ENCODE measurements at places on chromosomes 16 and 17.

DNA sequence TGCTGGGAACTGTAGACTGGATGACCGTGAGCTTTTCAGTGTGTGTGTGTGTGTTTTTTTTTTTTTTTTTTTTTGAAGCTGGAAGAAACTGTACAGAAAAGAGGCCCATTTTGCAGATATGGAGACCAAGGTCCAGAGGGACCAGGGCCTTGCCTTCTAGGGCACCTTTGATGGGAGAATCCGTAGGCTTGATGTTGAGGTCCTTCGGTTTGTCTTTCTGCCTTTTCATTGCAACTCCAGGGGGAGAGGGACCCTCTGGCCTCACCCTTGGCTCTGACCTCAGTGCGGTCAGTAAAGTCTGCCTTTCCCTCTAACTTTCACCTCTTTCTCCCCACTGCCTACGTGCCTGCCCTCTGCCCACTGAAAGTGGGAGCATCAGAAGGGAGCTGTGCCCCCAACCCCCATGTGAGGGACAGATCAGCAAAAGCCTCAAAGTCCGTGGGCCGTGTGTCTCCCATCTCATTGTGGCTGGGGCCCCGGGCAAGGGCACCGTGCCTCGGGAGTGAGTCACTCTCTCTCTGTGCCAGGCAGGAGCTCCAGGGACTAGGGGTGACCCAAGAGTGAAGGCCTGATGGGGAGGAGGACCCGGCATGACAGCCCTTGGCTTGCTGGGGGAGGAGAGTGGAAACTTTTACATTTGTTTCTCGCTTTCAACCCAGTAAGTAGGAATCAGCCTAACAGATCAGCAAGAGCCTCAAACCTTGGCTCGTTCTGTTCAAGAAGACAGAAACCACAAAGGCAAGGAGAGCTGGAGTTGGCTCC, 123.6 kb downstream of the CMIP start:
- no peak for DNase-seq
- peaks cover 20% of the 10 kb centered on the region for H3K4me1 ChIP-seq
- no peaks in the 10 kb centered on the region for H3K27me3 ChIP-seq
- H3K36me3 ChIP-seq: peaks cover 4% of the 10 kb centered on the region

GRCh38 chr17:39979016-39979670, 1.5 kb upstream of the PSMD3 start:
- H3K4me1 ChIP-seq: peaks cover 28% of the 10 kb centered on the region
- peaks cover 7% of the 10 kb centered on the region for H3K27me3 ChIP-seq
- H3K27ac ChIP-seq: no peak overlapping the region
- peak overlapping the region; percentile 96 for H3K4me3 ChIP-seq

GRCh38 chr17:1645207-1646171, at the start of gene SCARF1:
Gene SCARF1 (minus strand): TSS chr17:1645732. CDS start chr17:1645697, 35 bp downstream.
- no peak for DNase-seq
- peaks cover 26% of the 10 kb centered on the region for H3K4me1 ChIP-seq
- peaks cover 7% of the 10 kb centered on the region for H3K36me3 ChIP-seq
- H3K27me3 ChIP-seq: peaks cover 2% of the 10 kb centered on the region
- H3K4me3 ChIP-seq: peak within 1 kb of the TSS; percentile 85

- peaks cover 31% of the 10 kb centered on the region for H3K4me1 ChIP-seq
- peak; percentile 80 for DNase-seq
- peak within 1 kb of the TSS; percentile 52 for H3K27ac ChIP-seq
These were observed at the start of gene AXIN2 for GRCh38 chr17:65561452-65562205. Gene AXIN2 (minus strand): TSS chr17:65561648. CDS start chr17:65558620, 3,028 bp downstream.

GRCh38 chr17:83121921-83122820, 42.8 kb downstream of the METRNL start:
- H3K27me3 ChIP-seq: peaks cover 32% of the 10 kb centered on the region
- peaks cover 33% of the 10 kb centered on the region for H3K4me1 ChIP-seq
- no peak for DNase-seq
- no peak overlapping the region for H3K27ac ChIP-seq
- H3K4me3 ChIP-seq: no peak overlapping the region
- H3K36me3 ChIP-seq: no peaks in the 10 kb centered on the region

DNA sequence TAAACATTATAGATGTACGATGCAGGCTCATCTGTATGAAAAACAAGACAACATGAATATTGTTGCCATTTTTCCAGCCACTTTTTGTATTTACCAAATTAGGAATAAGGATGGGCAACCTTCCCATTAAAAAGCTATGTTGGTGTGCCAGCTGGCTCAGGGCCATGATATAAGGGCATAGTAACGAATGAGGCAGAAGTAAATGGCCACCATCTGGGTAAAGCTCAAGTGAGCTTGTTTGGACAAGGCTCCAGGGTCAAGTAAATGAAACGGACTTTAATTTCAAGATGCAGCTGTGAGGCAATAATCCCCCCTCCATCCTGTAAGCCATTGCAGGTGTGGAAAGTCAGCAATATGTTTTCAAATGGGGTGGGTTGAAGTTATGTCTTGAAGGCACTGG, 930.9 kb upstream of the CDH8 start:
- no peaks in the 10 kb centered on the region for H3K27me3 ChIP-seq
- H3K4me3 ChIP-seq: no peak overlapping the region
- no peaks in the 10 kb centered on the region for H3K36me3 ChIP-seq
- DNase-seq: no peak
- H3K4me1 ChIP-seq: no peaks in the 10 kb centered on the region
- no peak overlapping the region for H3K27ac ChIP-seq

- H3K4me1 ChIP-seq: peaks cover 26% of the 10 kb centered on the region
- H3K36me3 ChIP-seq: peaks cover 6% of the 10 kb centered on the region
- H3K27ac ChIP-seq: no peak overlapping the region
- peaks cover 5% of the 10 kb centered on the region for H3K27me3 ChIP-seq
- DNase-seq: no peak
These were observed 3.5 kb upstream of the CDC27 start for GRCh38 chr17:47192554-47192953.

- no peaks in the 10 kb centered on the region for H3K4me1 ChIP-seq
- no peak overlapping the region for H3K27ac ChIP-seq
- H3K36me3 ChIP-seq: no peaks in the 10 kb centered on the region
- no peak for DNase-seq
These were observed 338.3 kb downstream of the HAPSTR1 start for GRCh38 chr16:9429646-9430330.

- H3K4me3 ChIP-seq: no peak overlapping the region
- H3K36me3 ChIP-seq: no peaks in the 10 kb centered on the region
- H3K27ac ChIP-seq: peak overlapping the region; percentile 43
- H3K27me3 ChIP-seq: peaks cover 2% of the 10 kb centered on the region
These were observed 42.9 kb upstream of the NFAT5 start for GRCh38 chr16:69522732-69523404.

GRCh38 chr17:50151937-50152547, 1.6 kb upstream of the PPP1R9B start:
- peak; percentile 56 for DNase-seq
- H3K27me3 ChIP-seq: no peaks in the 10 kb centered on the region
- peaks cover 33% of the 10 kb centered on the region for H3K4me1 ChIP-seq
- peak overlapping the region; percentile 92 for H3K4me3 ChIP-seq

GRCh38 chr16:15958703-15959348, 9.4 kb downstream of the ABCC1 start:
- H3K27me3 ChIP-seq: no peaks in the 10 kb centered on the region
- H3K27ac ChIP-seq: peak overlapping the region; percentile 95
- H3K4me1 ChIP-seq: peaks cover 78% of the 10 kb centered on the region
- H3K36me3 ChIP-seq: peaks cover 31% of the 10 kb centered on the region
- peak overlapping the region; percentile 58 for H3K4me3 ChIP-seq

DNA sequence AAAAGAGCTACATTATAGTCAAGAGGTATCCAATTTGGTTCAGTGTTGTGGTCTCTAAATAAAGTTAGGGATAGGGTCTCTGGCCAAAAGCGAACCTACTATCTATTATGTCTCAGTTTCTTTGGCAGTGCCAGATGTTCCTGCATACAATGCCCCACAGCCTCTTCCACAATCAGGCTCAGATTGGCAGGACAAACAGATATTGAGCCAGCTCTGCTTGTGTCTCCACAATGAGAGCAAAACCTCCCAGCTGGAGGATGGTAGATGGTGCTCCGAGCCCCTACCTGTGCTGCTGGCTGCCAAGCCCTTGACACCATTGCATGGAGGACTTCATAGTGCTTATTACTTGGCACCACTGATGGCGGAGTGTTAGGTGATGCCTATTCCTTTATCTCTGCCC, 19.7 kb downstream of the PHAF1 start:
- H3K36me3 ChIP-seq: peaks cover 23% of the 10 kb centered on the region
- H3K27ac ChIP-seq: no peak overlapping the region
- H3K4me3 ChIP-seq: no peak overlapping the region
- H3K27me3 ChIP-seq: no peaks in the 10 kb centered on the region
- DNase-seq: no peak

Data from activated T-helper 1 cell treated with anti-CD3 and anti-CD28 coated beads, Interleukin-12 subunit alpha, Interleukin-12 subunit beta, Interleukin-2, Interleukin-4 antibody, amounts not matched to agents 30 ng/mL and 10 ng/mL and 1 ng/mL, durations not matched to agents 14 hours and 24 hours and 36 hours (primary cell).